ENCODE measurements at places on chromosomes 4 and X.

- DNase-seq, result no peak
Observed at GRCh38 chr4:77856152-77856551, 6.5 kb upstream of the MRPL1 start.

DNA sequence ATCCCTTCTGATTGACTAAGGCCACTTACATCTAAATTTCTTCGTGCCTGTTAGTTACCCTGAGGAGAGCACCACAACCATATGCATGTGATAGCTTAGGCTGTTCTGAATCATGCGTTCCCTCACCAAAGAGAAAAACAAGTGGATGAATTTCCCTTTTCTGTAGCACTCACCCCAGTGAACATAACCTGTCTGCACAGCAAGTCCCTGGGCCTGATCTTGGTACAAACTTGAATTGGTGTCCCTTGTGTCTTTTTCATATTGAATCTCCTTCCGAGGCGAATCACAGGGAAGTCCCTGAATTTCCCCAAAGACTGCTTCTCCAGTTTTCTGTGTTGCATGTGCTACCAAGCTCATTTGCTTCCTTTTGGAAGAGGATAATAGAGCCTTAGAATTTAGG lies 100.4 kb downstream of the KLHL8 start:
- no peak for DNase-seq

DNA sequence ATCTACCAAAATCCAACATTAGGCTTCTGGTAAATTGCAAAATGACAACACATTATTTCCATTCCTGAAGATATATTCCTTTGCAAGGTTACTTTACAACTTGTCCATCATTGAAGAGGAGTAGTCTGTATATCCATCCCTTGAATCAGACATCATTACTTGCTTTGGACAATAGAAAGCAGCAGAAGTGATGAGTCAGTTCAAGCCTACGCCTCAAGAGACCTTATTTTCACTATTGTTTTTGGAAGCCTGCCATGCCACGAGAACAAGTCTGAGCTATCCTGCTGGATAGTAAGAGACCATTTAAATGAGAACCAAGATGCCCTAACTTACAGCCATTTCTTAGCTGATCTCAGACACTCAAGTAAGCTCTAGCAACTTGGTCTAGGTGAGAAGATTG lies 246.0 kb upstream of the HHIP start:
- DNase-seq, result no peak

- no peak for DNase-seq
Observed at GRCh38 chr4:158163941-158164767, 8.7 kb downstream of the GASK1B start.

GRCh38 chr4:56654238-56654632 lies 26.9 kb downstream of the HOPX start:
- DNase-seq, result no peak

- no peak for DNase-seq
Observed at GRCh38 chr4:86896596-86896995, 4.4 kb upstream of the C4orf36 start.

DNA sequence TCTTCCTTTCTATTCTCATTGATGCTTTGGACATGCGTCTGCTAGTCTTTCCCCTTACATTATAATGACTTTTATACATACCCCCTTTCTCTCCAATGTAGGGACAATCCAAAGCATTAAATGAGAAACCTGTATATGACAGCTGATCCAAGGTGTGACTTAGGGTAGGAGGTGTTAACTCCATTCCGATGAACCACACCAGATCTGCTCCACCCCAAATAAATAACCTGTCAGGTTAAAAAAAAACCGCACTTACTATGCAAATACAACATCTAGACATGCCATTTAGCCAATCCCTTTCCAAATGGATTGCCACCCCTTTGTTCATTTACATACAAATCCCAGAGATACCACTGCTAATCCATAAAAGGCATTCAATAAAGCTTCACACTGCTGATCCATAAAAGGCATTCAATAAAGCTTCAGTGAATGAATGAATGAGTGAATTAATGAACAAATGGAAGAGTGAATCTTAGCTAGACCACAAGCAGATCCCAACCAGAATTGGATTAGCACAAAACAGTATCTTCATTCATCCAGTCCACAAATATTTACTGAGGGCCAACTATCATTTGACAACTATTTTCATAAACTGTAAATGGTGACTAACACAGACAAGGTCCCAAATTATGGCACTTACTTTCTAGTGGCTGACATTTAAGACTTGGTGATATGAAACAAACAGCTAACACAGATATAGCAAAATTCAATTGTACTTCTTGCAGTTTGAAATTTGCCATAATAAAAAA lies 158.9 kb upstream of the MAP3K15 start:
- no peak for DNase-seq

GRCh38 chr4:181319629-181320028 lies 923.6 kb upstream of the TENM3 start:
- no peak for DNase-seq

GRCh38 chr4:69224891-69225290 lies 10.3 kb upstream of the UGT2B11 start:
- DNase-seq, result no peak

DNA sequence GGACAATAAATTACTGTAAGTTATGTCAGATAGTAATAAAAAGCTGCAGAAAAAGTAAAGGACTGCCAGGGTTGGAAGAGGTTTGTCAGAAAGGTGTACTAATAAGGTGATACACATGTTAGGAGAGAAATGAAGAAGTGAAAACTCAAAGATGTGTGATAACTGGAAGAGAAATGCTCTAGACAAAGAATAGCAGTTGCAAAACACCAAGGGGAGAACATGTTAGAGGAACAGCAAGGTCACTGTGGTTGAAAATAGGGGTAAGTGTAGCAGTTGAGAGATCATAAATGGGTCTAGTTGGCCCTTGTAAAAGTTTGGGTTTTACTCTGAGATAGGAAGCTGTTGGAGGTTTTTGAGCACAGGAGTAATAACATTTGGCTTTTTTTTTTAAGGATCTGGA lies 46.9 kb downstream of the HSPA4L start:
- DNase-seq, result no peak

DNA sequence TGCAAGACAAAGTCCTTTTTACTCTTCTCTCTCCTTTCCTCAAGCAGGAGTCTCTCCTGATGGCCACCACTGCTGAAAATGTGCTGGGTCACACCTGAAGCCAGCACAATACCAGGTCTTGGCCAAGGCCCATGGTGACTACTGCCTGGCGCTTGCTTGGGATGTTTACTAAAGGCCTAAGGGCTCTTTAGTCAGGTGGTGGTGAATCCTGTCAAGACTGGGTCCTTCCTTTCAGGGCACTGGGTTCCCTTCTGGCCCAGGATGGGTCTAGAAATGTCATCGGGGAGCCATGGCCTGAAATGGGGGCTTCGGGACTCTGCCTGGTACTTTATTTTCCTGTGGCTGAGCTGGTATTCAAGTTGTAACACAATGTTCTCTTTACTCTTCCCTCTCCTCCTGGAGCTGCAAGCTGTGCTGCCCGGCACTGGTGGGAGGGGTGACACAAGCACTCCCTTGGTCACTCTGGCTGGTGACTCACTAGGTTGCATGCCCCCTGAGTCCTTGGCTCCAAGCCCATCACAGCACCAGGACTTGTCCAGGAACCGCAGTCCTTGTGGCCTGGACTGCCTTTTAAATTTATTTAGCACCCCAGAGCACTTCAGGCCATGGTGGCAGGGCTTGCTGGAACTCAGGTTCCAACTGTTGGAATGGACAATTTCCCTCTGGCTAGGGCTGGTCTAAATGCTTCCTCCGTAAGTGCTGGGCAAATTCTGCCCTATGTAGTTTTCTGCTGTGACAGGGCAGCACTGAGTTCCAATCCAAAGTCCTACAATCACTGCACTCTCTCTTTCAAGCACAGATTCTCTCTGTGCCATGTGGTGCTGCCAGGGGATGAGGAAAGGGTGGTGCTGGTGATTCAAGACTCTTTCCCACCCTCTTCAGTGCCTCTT lies 11.3 kb downstream of the ARL13A start:
- DNase-seq, result no peak

DNA sequence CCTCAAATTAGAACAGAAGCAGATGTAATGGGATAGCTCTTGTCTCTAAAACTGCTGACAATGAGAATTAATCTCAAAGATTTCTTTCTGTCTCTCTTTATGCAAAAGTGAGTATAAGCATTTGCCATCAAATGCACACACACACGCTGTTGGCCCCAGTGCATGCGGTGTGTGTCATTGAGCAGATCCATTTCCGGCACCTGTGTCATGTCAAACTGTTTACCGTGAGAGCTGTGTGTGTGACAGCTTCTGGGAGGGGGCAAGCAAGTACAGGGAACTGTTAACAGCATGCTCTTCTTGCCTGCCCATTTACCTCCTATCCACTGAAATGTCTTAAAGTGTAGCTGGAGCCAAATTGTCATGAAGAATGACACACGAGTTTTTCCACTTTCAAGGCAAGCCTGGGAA lies 297.9 kb upstream of the FAT4 start:
- no peak for DNase-seq

DNA sequence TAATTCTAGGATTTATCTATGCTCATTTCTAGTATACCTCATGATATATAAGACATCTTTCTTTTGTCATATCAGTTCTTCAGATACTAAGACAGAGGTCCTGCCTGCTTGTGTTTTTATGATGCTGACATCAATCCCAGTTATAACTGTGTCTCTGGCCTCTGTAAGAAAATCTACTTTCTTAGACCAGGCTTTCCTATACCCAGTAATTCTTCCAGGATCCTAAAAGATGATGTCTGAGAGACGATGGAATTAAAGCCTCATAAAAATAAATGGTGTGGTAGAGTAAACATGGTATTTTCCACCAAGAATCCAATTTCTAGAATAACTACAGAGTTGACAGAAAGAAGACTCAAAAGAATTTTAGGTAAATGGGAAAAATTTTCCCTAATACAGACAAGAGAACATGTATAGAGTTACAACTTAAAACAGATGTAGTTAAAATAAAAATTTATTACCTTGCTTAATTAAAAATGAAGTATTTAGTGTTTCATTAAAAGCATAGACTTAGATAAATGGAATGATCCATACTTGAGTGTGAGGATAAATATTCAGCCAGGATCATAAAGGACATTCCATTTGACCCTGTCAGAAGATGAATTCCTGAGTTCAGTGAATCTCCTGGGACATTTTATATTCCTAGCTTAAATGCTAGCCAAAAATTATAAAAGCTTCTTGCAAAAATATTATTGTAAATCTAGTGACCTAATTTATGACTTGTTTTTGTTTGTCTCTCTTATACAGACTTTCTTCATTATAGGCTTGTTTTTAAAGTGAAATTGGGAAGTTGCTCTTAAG lies 137.4 kb downstream of the PDLIM5 start:
- peak; percentile 41 for DNase-seq

DNA sequence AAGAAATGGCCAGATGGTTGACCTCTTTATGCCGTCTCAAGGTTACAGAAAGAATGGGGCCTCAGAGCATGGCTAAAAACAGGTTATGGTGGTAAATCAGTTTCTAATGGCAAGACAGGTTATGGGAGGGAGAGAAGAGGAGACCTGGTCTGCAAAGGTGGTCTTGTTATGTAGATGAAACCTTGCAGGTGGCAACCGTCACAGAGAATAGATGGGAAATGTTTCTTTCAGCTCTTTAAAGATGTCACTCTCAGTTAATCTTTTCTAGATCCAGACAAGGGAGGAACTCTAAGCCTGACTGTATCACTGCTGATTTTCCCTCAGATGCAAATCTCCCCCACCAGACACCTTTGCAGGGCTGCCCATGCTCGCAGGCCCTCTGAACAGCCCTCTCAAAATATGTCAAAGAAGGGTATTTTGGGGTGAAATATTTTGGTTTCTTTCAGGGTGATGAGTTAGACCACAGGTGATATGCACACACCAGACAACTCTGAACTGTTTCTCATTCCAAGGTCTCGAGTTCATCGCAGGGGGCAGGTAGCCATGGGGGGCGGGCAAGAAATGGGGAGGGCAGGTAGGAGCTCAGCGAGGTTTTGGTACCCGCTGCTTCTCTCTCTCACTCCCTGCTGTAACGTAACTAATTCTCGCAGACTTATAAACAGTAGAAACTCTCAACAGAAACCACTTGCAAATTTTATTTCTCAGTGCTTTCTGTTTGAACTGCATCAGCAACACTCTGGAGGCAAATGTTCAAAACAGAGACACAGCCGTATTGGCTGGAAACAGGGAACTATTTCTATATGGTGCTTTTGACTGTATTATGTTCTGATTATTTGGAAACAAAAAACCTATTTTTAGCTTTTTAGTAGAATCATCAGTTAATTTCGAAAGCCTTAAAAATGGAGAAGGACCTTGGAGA lies 32.4 kb downstream of the CASP3 start:
- no peak for DNase-seq

DNA sequence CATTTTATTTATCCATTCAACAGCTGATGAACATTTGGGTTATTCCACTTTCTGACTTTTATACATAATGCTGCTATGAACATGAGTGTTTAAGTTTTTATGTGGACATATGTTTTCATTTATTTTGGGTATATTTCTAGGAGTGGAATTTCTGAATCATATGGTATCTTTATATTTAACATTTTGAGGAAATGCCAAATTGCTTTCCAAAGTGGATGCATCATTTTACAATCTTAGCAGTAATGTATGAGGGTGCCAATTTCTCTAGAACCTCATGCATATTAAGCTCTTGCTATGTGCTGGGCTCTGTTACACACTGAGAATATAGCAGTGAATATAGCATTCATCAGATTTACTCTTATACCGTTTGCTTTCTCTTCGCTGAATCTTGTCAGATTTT lies 983.7 kb downstream of the STIM2 start:
- no peak for DNase-seq

DNA sequence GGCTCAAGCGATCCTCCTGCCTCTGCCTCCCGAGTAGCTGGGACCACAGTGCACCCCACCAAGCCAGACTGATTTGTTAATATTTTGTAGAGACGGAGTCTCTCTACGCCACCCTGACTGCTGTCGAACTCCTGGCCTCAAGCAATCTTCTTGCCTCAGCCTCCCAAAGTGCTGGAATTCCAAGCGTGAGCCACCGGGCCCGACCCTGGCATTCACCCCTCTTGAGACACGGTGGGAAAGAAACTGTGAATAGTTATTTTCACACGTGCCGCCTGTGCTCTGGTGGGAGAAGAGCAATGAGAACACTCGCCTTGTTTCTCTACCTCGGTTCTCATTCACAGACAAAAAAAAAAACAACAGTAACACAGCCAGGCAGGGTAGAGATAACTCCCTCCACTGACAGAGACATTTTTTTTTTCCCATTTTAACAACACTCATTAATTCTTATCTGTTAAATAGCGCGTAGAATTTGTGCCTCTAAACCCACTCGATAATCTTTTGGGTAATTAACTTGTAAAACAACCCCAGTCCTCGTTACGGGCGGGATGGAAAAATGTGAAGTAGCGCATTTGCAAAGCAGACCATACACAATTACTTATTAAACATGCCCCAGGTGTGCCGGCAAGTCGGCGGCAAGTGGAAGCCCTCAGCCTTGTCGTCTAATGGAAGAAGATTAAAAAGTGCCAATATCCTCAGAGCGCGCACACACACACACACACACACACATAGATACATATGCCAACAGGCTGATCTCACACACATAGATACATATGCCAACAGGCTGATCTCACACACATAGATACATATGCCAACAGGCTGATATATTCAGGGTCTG lies 103.3 kb downstream of the DHRSX start:
- DNase-seq, result no peak

- no peak for DNase-seq
Observed at GRCh38 chr4:105461221-105461620, 12.6 kb downstream of the PPA2 start.

Data from right renal cortex interstitium (tissue), 3 donors.